ENCODE measurements at places on chromosomes 13 and 19.

- no peak for DNase-seq
Observed at GRCh38 chr13:82654861-82655855, 1227.1 kb downstream of the SLITRK1 start.

- no peak for DNase-seq
Observed at GRCh38 chr13:28754698-28755545, 36.2 kb upstream of the SLC46A3 start.

- no peak for DNase-seq
Observed at GRCh38 chr19:2668175-2668763, 34.2 kb downstream of the GNG7 start.

DNA sequence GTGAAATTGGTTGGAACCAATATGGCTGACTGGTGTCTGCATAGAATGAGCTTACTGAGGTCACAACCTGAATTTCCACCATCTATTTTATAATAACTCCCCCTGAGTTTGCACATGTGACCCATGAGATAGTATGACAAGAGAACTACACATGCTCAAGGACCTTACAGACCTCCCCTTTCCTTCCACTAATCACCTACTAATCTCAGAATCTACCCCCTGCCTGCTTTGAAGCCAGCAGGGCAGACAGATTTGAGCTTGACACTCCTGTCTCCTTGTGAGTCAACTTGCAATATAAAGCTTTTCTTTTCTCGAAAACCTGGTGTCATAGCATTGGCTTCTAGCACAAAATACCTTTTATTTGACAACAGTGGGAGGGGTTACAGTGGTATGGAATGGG, 248.4 kb downstream of the RFC3 start:
- no peak for DNase-seq

DNA sequence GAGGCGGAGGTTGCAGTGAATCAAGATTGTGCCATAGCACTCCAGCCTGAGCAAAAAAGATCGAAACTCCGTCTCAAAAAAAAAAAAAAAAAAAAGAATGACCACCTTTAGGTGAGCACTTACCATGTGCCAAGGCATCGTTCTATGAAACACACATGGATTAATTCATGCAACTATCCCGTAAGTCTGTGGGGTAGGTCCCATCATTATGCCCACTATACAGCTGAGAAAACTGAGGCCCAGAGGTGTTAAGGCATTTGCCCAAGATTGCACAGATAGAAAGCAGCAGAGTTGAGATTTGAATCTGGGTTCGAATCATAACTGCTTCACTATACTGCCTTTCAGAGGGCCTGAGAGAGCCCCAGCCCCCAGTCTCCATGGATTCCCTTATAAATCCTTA, 2.3 kb downstream of the GMFG start:
- DNase-seq: no peak

DNA sequence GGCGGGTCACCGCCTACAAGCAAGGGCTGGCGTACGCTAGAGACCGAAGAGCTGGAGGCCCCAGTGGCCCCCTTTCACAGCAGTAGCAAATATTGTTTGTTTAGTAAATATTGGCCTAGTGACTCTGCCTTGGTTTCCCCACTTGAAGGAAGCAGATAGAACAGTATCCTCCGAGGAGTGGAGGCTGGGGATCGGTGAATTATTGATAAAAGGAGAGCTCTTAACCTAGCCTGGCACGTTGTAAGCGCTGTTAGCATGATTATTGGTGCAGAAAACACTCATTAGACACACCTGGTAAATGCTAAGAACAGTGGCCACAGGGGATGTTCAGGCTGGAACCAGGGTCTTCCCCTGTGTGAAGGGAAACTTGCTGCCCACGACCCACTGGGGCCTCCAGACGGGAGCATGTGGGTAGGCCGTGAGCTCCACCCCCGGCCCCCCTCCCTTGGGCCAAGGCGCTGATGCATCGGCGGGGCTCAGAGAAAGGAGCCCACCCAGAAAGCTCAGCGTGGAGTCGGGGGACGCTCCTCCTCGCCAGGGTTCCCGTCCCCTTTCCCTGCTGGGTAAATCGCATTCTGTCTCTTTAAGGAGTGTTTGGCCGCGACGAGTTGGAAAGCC, 2.3 kb downstream of the IER2 start:
- DNase-seq: no peak

DNA sequence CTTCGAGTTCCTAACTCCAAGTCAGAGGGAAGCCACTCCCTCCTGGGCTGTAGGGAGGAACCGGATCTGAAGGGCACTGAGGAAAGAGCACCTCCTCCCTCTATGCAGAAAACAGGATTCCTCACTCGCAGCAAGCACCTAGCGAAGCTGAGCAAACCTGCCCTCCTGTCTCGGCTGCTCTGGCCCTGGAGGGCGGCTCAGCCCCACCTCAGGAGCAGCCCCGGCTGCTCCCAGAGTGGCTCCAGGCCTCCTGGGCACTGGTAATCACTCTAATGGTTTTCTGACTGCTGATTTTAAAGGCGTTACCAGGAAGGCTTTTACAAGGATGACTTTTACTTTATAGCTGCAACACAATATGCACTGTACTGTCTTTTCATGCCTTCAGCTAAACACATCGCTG, 312.5 kb downstream of the TEX29 start:
- no peak for DNase-seq

- DNase-seq: no peak
Observed at GRCh38 chr13:46639033-46639981, 86.3 kb downstream of the LRCH1 start.

DNA sequence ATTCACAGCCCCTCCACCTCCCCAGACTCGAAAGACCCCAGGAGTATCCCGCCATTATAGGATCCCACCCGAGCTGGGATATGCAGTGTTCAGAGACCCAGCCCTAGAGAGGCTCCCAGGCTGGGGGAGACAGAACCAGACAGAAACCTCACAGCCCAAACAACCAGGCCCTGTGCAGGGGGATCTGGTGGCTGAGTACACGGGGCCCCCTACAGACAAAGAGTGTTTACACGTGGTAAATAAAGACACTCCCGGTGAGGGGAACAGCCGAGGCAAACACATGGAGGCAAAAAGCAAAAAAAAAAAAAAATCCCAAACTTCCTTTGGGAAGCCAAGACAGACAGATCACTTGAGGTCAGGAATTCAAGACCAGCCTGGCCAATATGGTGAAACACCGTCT, 25.1 kb downstream of the TINCR start:
- DNase-seq: no peak

GRCh38 chr13:78971355-78972025, 312.5 kb upstream of the OBI1 start:
- no peak for DNase-seq

DNA sequence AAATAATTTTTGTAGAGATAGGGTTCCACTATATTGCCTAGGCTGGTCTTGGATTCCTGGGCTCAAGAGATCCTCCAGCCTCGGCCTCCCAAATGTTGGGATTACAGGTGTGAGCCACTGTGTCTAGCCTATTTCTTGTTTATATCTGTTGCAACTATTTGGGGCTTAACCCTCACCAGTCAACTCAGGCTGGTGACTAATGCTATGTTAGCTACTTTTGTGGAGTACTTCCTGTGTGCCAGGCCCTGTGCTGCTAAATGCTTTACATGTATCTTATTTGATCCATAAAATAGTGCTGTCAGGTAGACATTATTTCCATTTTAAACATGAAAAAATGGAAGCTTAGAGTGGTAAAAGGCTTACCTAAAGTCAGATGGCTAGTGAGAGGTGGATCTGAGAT, 13.8 kb downstream of the CEACAM1 start:
- DNase-seq: no peak

- DNase-seq: no peak
Observed at GRCh38 chr13:74346960-74347359, 212.8 kb upstream of the KLF12 start.

GRCh38 chr13:112003941-112004340, 63.0 kb upstream of the SOX1 start:
- no peak for DNase-seq

DNA sequence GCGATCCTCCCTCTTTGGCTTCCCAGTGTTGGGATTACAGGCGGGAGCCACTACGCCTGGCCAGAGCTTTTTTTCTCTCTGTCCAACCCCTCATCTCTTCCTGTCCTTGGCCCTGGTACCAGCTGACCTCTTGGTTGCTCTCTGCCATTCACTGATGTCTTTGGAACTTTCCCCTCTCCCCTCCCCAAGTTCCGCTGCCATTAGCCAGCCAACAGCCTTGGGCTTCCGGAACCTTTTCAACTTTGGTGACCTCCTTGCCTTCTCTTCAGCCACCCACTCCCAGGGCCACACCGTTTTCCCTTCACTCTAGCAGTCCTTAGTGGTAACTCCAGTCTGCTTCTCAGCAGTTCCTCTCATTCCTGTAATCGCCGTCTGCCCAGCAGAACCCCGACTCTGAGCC, 4.3 kb downstream of the WTIP start:
- DNase-seq: no peak

- no peak for DNase-seq
Observed at GRCh38 chr19:1122972-1123363, 19.2 kb downstream of the GPX4 start.
